KBM-7 (cell line): ENCODE measurements at places on chromosomes 1 and 21.

DNA sequence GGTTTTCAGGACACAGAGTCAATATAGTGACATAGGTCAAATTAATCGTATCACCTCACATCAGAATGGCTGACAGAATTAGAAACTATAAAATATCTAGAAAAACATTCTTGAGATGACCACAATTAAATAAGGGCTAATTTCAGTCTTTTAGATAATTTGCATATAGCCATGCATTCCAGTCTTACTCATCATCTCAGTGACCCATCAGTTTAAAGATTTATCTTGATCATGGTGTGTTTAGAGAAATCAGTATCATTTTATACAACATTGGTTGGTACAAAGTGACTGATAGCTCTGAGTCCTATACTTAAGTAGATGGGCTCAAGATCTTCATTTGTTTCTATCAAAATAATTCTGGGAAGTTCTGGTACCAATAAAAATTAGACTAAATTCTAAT, 262.3 kb upstream of the SNX7 start:
- DNase-seq = no peak

DNA sequence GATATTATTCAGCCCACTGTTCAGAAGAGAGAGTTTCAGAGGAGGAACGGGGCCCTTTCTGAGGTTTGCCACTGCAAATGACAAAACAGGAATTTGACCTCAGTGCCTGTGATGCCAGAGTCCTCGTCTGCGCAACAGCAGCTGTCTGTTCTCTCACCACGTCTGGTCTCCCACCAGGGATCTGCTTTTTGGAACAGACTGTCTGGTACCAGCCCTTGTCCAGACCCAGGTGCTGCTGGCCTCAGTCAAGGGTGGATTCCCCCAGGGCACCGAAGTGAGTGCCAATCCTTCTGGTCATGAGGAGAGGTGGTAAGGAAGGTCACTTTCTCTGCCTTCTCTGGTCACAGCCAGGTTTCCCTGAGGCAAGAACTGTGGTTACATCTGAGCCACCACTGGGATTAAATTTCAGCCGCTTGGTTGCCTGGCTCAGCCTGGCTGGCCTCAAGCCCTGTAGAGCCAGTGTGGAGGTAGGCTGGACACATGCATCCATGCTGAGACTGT, 2.3 kb upstream of the BCAN start:
- DNase-seq = no peak

DNA sequence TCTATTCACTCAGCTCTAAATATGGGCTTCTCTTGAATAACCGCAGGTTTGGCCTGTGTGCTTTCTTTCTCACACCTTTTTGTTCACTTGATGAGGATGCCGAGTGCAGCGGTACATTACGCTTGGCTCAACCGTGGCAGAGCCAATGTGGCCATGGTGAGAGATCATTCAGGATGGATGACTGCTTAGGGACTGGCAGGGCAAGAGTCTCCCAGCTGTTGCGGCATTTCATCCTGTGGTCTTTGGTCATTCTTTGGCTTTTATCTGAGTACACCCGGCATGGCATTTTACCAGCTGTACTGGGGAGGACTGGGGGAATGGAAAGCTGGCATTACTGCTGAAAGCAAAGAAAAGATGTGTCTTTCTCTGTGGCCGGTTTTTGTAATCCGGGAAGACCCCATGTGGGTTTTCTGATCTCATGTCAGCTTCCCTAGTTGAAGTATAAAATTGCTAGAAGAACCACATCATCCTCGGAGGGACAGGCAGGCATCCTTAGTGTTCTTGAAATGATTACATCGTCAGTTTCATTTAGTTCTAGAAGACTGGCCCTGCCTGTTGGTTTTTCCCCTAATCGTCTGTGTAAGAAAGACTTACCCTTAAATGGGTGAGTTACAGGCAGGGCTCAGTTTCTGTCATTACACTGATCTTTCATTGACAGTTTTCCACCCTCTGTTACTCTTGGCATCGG, 15.1 kb downstream of the PCP4 start:
- no peak for DNase-seq

DNA sequence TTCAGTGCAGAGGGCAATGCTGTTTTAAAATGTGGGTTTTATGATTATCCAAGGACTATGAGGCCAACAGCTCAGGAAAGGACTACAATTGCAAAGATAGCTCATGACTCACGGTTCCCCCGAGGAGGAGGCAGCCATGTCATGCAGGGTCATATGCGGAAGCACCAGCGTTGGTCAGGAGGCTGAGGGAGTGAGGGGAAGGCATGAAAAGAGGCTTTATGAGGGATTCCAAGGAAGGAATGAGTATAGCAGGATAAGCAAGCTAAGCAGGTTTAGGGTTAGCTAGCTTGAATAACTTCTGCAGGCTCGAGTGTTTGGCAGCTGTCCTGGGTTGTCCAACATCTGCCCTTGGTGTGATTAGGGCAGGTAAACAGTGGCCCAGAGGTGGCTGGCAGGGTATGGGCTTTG, 495.1 kb downstream of the SETD4 start:
- peak; percentile 49 for DNase-seq

DNA sequence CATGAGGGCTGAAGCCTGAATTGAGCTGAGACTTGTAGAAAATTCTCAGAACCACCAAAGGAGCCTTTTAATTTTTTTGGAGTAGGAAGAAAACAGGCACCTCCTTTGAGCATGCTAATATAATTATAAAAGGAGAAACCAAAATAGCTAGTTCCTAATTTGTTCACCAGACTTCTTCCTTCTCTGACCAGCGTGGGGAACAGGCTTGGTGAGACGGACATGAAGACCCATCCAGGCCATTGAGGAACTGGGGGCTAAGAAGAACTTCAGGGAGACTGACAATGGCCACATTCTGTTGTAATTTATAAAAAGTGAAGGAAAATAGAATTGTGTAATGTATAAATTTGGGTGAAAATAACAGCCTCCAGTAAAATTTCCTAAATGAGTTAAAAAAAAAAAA, 62.6 kb downstream of the MAN1C1 start:
- DNase-seq = no peak

DNA sequence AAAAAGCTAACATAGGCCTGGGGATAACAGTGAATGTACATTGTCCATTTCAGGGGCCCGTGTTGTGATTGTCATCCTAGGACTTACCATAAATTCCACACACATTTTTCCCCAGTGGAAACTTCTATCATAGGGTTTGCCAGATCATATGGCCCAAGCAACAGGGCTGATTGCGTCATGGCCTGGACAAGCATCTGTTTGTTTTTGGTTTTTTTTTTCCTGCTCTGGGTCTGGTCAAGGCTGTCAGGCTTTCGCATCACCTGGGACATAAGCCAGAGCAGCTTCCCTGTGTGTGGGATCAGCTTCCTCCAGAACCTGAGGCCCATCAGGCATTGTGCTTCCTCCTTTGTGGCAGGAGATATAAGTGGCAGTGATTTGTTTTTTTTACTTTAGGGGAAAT, 598.5 kb upstream of the USP24 start:
- DNase-seq = no peak

GRCh38 chr21:44893948-44894656, 20.6 kb upstream of the PTTG1IP start:
- DNase-seq = no peak

GRCh38 chr1:19203440-19203839, 6.6 kb downstream of the UBR4 start:
- no peak for DNase-seq
